HT1080 (cell line): ENCODE measurements at places on chromosomes 6 and 20.

GRCh38 chr6:145903356-145904102, 60.6 kb downstream of the SHPRH start:
- no peak for DNase-seq

DNA sequence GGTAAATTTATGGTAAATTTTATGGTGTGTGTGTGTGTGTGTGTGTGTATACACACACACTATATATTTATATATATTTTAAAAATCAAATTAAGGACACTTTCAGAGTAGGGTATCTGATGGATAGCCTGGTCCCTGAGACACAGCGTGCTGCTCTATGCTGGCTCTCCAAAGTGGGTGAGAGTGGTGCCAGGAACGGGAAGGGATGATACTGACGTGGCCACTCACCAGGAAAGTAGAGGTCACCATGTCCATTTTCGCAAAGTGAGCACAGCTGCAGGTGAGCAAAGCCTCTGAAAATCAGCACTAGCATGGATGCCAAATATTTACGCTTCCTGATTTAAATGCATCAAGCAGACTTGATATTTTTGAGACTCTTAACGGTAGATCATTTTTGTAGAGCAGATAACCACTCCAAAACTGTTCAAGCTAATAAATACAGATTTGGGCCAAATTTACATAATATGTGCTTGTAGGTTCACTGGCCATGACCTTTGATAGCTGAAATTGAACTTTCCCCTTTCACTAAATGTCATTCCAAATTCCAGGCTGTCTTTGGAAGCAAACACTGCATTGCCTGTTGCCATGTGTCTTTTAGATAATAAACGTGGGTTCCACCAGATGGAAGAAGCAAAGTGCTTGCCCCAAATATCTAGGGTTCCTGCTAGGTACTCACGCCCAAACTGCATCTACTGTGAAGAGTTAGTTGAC, 116.6 kb downstream of the ATXN1 start:
- DNase-seq = no peak

- DNase-seq = no peak
These were observed 328.4 kb upstream of the CNR1 start for GRCh38 chr6:88494401-88495140.

DNA sequence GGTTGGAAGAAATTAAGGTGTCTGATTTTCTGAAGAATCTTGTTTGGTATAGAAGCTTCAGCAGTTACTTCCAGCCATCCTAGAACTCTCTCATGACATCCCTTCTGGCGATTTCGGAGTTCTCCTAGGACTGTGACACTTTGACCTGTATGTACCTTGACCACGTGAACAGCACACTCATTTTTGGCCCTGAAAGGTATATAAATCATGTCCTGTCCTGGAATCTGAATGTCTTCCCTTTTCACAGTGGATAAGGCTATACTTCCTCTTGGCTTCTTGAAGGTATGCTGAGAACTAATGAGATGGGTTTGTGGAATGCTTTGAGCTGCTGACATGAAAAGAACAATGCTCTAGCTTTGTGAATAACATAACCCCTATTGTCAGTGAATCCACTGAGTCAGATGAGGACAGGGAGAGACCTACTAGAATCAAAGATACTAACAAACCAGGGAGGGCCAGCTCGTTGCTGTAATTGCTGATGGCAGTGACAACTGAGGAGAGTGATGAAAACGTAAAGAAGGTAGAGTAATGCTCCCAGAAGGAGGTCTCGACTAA, 6.0 kb upstream of the ZDHHC14 start:
- peak; percentile 21 for DNase-seq

GRCh38 chr6:139016337-139017213, 12.0 kb upstream of the ABRACL start:
- DNase-seq = no peak

- DNase-seq = no peak
These were observed 10.3 kb upstream of the PDYN start for GRCh38 chr20:2004171-2004570.
